ENCODE measurements at places on chromosomes 5 and 9.

DNA sequence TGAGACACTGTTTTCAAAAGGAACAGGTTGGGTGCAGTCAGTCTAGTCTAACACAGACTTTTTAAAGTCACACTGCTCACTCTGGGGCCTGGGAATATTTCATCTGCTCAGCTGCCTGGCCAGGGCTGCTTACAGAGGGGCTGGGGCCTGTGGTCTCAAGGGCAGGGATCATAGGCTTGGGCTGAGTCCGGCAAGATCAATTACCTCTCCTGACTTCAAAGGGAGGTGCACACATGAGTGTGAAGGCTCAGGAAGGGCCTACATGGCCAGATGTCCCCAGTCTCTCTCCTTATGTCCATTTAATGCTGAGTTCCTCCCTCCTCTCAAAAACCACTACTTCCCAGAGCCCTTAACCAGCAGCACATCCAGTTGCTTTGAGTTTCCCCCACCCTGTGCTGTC lies 247.2 kb downstream of the HSPA4 start:
- DNase-seq, result no peak

DNA sequence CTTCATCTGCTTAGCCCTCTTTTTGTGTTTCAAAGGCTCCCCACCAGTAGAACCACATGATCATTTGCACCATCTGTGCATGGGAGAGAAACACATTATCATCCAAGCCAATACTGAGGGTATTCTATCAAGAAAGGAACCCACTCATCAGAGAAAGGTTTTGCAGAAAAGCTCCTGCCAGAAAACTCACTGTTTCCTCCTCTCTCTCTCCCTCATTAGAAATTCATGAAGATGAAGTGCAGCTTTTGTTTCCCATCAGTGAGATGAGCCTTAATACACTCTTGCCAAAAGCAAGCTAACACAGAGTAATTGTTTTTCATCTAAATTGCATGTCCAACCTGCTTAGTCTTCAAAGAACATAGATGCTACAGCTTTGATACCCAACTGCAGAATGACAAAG lies 142.4 kb upstream of the GRAMD2B start:
- no peak for DNase-seq

GRCh38 chr5:131991593-131992324 lies 19.7 kb downstream of the ACSL6 start:
- DNase-seq, result no peak

- no peak for DNase-seq
These were observed 176.7 kb downstream of the PRR16 start for GRCh38 chr5:120640778-120641177.

GRCh38 chr5:38846379-38847011 lies 683 bp downstream of the OSMR start:
- DNase-seq, result no peak

- no peak for DNase-seq
These were observed 176.4 kb downstream of the PDZD2 start for GRCh38 chr5:31815376-31815775.

- no peak for DNase-seq
These were observed 231.9 kb downstream of the NDUFS4 start for GRCh38 chr5:53792338-53792737.

GRCh38 chr9:4620881-4621555 lies 41.1 kb upstream of the PLPP6 start:
- DNase-seq, result no peak

GRCh38 chr5:138264183-138264582 lies 10.2 kb downstream of the GFRA3 start:
- no peak for DNase-seq

DNA sequence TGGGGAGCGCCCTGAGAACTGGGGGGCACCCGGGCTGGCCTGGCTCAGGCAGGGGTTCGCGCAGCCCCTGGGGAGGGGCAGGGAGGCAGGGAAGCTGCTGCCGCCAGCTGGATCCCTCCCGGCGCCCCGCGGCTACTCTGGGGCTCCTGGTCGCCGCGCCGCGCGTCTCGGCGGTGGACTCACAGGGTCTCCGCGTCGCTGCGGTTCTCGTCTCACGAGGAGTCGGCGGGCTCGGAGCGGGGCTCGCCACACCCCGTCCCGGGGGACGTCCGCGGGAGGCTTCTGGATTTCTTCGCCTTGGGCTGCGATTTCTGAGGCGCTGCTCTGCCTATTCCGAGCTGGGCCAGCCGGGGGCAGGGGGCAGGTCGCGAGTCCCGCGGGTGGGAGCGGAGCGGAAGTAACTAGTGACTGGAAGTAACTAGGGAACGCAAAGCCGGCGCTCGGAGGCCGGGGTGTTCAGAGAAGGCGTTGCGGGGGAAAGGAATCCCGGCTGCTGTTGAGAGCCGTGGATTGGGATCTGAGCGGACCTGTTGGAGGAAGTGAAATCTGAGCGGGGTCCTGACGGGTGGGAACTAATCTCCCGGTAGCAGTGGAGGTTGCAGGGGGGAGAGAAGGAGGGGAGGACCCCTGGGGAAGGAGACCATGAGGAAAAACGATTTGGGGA lies 511 bp downstream of the CYSTM1 start:
- DNase-seq, result peak; percentile 68

DNA sequence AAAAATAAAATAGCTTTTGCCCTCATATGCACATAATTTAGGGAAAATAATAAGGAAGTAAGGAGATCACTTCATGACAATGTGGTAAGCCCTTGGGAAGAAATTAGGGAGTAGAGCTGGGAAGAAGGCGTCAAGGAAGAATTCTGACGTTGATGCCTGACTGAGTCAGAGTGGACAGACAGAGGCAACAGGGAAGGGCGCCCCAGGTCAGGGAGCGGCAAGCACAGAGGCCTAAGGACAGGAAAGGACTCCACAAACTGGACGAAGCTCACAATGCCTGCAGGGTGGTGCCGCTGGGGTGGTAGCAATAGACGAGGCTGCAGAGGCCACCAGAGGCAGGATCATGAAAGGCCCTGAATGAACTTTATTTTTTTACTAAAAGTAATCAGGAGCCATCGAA lies 7.6 kb downstream of the DRD1 start:
- DNase-seq, result no peak

GRCh38 chr5:62315376-62316175 lies 9.6 kb downstream of the KIF2A start:
- no peak for DNase-seq

DNA sequence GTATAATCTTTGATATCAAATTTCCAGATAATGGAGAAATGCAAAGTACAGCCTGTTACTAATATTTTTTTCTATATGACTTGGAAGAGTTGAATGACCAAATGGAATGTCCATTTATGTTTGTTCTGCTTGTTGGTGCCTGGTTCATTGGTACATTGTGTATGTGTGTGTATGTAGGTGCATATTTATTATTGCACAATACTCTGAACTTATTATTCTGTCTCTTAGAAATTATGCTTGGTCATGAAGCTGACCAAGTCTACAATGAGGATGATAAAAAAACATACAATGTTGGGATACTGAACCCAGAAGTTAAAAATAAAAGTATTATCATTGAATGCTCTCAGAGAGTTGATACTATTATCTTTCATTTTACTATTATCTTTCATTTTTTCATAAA lies 706.3 kb downstream of the KCTD16 start:
- DNase-seq, result no peak

GRCh38 chr5:168128557-168128956 lies 162.9 kb upstream of the WWC1 start:
- DNase-seq, result no peak

DNA sequence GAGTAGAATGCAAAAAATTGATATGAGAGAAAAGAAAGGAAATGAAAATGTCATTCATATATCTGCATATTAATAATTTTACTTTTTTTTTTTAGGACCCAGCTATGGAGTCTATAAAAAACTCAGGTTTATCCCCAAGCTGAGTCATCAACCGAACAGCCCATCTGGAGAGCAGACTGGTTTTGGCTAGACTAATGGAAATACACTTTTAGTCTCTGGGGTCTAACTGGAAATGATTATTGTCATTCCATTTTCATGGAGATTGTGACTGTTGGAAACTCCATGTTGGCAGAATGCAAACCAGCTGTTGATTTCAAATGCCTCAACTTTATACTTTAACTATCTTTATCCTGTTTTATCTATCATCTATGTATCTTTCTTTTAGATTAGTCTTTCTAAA lies 28.7 kb downstream of the ANXA1 start:
- no peak for DNase-seq

DNA sequence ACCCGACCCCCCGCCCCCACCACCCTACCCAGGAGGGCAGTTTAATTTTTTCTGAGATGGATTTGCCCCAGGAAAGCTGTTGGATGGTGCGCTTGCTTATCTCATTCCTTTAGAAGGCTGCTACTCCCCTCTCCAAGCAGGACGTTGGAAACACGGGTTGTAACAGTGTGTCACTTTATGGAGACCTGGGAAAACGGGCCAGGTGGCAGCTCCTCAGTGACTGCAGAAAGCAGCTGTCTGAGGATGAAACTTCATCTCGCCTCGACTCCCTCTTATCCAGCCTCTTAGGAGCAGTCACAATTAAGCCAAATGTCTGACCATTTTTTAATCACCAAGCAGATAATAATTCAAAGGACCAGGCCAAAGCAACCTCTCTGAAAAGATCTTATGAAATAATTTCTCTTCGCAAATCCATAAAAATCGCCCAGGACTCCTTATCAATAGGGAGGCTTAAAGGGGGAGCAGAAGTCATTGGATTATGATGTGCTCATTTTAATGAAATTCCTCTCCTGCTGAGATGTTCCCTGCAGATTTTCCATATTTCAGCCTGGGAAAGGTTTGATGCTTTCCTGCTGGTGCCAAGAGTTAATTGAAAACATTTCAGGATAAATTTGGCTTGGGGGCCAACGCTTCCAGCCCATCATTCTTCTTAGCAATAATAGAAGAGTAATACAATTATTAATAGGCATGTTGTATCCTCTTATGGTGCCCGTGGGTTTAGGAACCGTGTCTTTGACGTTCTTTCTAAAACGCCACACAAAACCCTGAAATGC lies 26.0 kb downstream of the GAS1 start:
- DNase-seq, result no peak

DNA sequence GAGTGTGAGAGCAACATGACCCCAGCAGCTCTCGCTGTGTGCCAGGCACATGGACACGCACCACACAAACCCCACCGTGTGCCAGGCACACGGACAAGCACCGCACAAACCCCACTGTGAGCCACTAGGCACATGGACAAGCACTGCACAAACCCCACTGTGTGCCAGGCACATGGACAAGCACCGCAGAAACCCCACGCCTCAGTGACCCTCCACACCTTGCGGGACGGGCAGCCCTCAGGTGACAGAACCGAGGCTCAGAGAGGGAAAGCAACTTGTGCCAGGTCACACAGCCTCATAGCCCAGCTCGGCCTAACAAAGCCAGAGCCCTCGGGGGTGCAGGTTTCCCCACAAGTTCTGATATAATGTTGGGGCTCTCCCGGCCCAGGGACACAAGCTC lies 2.0 kb upstream of the GPSM1 start:
- no peak for DNase-seq

- DNase-seq, result no peak
These were observed 27.4 kb downstream of the UHRF2 start for GRCh38 chr9:6440405-6440804.

- no peak for DNase-seq
These were observed 46.0 kb upstream of the SRFBP1 start for GRCh38 chr5:121915765-121916164.

DNA sequence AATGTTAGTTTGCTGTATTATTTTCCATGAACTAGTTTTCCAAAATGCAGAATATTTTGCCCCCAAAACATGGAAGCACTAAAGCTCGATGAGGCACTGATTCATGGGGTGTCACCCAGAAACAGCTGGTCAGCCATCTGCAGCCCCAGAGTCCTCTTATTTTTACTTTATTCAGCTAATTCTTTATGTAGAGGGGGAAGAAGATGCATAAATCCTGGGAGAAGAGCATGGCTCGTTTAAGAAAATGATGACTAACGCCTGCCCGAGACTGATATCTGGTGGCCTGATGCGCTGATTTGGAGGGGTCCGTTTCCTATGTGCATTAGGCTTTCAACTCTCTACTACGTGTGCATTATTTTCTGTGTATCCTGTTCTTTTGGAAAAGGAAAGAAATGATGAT lies 390.3 kb upstream of the MEF2C start:
- DNase-seq, result no peak

- DNase-seq, result no peak
These were observed 48.9 kb downstream of the ZNF608 start for GRCh38 chr5:124697501-124697900.
